Osteoblast (primary cell): ENCODE measurements at places on chromosomes 1 and 21. TPM values are rescaled to one million over a fixed set of nuclear protein-coding genes. Genes with fewer than 3 reads are reported as not detected.

SPEN gene
- total RNA-seq, result 21.0 and 24.8 TPM in 2 replicates

DNA sequence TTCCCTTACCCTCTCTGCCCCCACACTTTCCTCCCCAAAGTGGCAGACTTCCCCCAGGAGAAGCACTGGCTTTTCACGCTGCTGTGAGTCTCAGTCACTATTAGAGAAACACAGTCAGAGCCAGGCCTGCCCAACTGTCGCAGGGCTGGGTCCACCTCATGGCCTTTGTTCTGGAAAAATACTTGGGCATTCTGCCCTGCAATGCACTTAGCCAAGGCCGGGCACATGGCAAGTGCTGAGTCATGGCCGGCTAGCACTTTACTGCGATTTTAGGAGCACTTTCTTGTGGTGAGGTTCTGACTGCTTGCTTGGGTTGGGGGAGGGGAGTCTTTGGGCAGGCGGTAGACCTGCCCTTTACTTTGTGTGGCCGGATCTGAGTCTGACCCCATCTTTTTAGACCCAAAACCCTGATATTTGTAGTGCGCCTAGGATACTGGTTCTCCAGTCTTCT, 7.7 kb downstream of the EPHX1 start:
- no peaks in the 10 kb centered on the region for H3K27me3 ChIP-seq
- H3K4me3 ChIP-seq, result peak overlapping the region; percentile 10
- H3K4me1 ChIP-seq, result peaks cover 38% of the 10 kb centered on the region
- H3K27ac ChIP-seq, result peak overlapping the region; percentile 84
- no peaks in the 10 kb centered on the region for H3K36me3 ChIP-seq
- peak; percentile 94 for DNase-seq

AMY1C gene
- total RNA-seq, result not detected in 2 replicates

AGMAT gene
- total RNA-seq, result 2.2 and 2.7 TPM in 2 replicates

GRCh38 chr1:26405281-26405915, 5.2 kb upstream of the LIN28A start:
- DNase-seq, result peak; percentile 82
- no peak overlapping the region for H3K4me3 ChIP-seq
- peaks cover 16% of the 10 kb centered on the region for H3K27me3 ChIP-seq
- H3K36me3 ChIP-seq, result no peaks in the 10 kb centered on the region
- peaks cover 4% of the 10 kb centered on the region for H3K4me1 ChIP-seq
- peak overlapping the region; percentile 47 for H3K27ac ChIP-seq

- H3K27me3 ChIP-seq, result peaks cover 66% of the 10 kb centered on the region
- H3K4me3 ChIP-seq, result no peak overlapping the region
- peaks cover 10% of the 10 kb centered on the region for H3K4me1 ChIP-seq
- no peak overlapping the region for H3K27ac ChIP-seq
Measured at GRCh38 chr1:151508833-151509232, 2.4 kb upstream of the CGN start.

DNA sequence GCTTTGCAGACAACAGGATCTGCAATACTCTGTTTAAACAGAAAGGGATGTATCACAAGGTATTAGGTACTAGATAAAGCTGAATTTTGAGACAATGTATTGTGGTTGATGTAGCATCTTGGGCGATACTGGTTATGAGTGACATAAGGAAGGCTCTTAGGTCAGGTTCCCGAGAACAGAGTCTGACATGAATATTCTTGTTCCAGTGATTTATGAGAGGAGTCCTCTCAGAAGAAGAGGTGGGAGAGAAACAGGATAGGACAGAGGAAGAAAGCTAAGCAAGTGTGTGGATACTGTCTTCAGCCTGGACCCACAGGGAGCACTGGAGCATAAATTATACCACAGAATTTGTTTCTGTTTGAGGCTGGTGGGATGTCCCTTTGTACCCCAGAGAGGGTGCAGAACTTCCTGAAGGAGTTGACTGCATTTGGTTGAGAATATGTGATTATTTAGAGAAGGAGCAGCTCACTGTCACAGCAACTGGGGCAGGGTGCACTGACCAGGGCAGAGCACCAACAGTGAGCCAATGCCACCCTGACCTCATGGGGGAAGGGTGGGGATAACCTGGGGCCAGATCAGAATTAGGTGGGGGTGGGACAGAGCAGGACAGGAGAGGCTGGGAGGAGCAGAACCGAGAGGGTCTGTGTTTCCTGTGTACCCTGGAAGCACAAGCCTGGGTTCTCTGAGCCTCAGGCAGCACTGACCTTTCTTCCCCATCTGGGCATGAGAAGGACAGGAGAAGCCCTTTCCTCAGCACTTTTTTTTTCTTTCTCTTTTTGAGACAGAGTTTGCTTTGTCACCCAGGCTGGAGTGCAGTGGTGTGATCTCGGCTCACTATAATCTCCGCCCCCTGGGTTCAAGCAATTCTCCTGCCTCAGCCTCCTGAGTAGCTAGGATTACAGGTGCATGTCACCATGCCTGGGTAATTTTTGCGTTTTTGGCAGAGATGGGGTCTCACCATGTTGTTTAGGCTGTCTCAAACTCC, 36.3 kb upstream of the SLC6A9 start:
- H3K4me3 ChIP-seq, result no peak overlapping the region
- H3K27me3 ChIP-seq, result no peaks in the 10 kb centered on the region
- peaks cover 8% of the 10 kb centered on the region for H3K4me1 ChIP-seq
- no peaks in the 10 kb centered on the region for H3K36me3 ChIP-seq
- no peak overlapping the region for H3K27ac ChIP-seq
- DNase-seq, result no peak

DNA sequence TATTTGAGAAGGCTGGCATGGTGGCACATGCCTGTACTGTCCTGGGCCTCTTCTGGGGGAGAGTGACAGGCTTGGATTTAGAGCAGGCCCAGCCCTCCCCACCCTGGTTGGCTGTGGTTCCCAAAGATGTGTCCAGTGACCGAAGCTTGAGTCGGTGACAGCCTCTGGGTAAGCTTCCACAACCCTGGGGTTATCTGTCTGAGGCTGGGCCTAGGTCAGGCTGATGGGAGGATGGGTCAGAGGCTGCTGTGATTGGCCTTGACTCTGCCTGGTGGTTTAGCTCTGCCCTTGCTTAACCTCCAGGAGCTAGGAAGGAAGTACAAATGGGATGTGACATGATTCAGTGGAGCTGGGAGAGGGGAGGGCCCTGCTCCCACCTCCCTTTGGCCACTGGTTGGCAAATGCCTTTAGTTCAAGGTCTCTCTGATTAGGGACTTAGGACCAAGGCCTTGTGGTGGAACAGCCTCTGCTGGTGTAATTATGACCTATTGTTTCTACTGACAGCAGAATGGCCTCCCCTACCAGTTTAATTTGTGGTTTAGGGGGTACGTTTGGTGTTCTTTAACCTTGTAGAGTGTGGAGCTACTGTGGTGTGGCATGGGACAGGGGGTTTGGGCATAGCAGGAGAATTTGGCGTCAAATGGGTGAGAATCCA, 16.6 kb downstream of the NUDC start:
- no peak for DNase-seq
- peaks cover 30% of the 10 kb centered on the region for H3K36me3 ChIP-seq
- H3K4me1 ChIP-seq, result no peaks in the 10 kb centered on the region
- no peak overlapping the region for H3K4me3 ChIP-seq

DNA sequence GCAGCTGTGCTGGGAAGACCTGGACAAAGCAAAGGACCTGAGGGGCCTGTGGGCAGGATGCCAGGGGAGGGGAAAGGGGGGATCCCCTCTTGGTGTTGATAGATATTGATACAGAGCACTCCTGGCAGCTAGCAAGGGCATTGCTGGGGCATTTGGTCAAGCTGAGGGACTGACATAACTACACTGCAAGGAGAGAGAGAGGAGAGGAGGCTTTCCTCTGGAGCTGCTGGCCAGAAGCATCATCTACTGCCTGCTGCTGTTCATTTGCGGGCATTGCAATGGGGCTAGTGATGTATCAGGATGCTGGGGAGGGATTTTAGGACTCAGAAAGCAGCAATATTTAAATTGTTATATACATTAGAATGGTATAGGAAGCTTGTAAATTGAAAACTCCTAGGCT, 142.0 kb downstream of the ZNF648 start:
- no peak for DNase-seq
- no peaks in the 10 kb centered on the region for H3K27me3 ChIP-seq
- H3K27ac ChIP-seq, result no peak overlapping the region
- no peaks in the 10 kb centered on the region for H3K36me3 ChIP-seq
- H3K4me1 ChIP-seq, result no peaks in the 10 kb centered on the region
- H3K4me3 ChIP-seq, result no peak overlapping the region

DNA sequence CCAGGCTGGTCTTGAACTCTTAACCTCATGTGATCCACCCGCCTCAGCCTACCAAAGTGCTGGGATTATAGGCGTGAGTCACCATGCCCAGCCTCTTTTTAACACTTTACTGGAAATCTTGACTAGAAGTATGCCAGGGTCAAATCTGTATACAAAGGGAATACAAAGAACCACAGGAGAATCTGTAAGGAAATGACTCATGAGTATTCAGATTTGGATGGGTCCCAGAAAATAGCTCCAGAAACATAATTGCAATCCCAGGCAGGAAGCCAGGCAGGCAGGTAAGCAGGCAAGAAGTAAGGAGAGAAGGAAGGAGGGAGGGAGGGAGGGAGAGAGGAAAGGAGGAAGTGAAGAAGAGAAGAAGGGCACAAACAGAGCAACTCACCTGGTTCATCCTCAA, 22.8 kb upstream of the TIAM1 start:
- peaks cover 4% of the 10 kb centered on the region for H3K4me1 ChIP-seq
- H3K27ac ChIP-seq, result no peak overlapping the region
- peak; percentile 62 for DNase-seq
- peaks cover 6% of the 10 kb centered on the region for H3K27me3 ChIP-seq
- no peaks in the 10 kb centered on the region for H3K36me3 ChIP-seq

DNA sequence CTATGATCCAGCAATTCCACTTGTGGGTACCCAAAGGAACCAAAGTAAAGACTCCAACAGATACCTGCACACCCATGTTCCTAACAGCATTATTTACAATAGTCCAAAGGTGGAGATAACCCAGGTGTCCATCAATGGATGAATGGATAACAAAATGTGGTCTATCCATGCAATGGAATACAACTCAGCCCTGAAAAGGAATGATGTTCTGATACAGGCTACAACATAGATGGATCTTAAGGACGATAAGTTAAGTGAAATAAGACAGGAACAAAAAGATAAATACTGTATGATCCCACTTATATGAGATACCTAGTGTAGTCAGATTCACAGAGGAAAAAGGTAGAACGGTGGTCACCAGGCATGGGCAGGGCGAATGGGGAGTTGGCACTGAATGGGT, 69.7 kb downstream of the GNG4 start:
- no peak for DNase-seq
- peaks cover 22% of the 10 kb centered on the region for H3K27me3 ChIP-seq
- no peaks in the 10 kb centered on the region for H3K4me1 ChIP-seq
- H3K36me3 ChIP-seq, result no peaks in the 10 kb centered on the region
- no peak overlapping the region for H3K4me3 ChIP-seq

ZNF697 gene
- total RNA-seq, result 6.5 and 8.8 TPM in 2 replicates

VPS72 gene
- total RNA-seq, result 34.7 and 35.1 TPM in 2 replicates

GRCh38 chr1:49728377-49728776, 295.4 kb downstream of the AGBL4 start:
- H3K27me3 ChIP-seq, result no peaks in the 10 kb centered on the region
- no peak overlapping the region for H3K27ac ChIP-seq
- H3K4me1 ChIP-seq, result no peaks in the 10 kb centered on the region
- H3K36me3 ChIP-seq, result no peaks in the 10 kb centered on the region
- DNase-seq, result no peak
- H3K4me3 ChIP-seq, result no peak overlapping the region

DNA sequence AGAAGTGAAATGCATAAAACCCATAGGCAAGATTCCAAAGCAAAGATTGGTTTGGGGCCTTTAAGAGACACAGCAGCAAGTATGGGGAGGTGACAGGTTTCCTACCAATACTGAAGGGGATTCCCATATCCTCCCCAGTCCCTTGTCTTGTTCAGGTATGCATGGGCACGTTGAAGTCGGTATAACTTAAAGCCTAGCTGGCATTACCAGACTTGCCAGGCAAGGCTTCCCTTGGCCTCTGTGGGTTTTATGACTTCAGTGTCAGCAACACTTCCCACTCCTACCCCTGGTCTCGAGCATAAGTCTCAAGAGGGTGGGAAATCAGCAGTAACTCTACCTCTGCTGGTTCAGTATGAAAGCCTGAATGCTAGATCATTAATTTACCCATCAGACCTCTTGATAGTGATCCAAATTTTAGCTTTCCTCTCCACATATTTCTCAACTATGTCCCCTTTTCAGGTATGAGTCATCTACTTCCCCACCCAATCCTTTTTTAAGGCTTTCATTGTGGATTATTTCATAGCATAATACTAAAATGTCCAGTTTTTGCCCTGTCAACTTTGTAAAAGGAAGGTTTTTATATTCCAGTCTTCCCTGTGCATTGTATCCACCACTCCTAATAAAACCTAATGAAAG, 6.8 kb downstream of the CYP4X1 start:
- H3K36me3 ChIP-seq, result no peaks in the 10 kb centered on the region
- no peak overlapping the region for H3K27ac ChIP-seq
- H3K4me3 ChIP-seq, result no peak overlapping the region
- H3K4me1 ChIP-seq, result no peaks in the 10 kb centered on the region
- peak; percentile 39 for DNase-seq
- H3K27me3 ChIP-seq, result no peaks in the 10 kb centered on the region

RCAN3 gene
- total RNA-seq, result 1.8 and 3.5 TPM in 2 replicates

SPATA21 gene
- total RNA-seq, result not detected in 2 replicates

HTR6 gene
- total RNA-seq, result under 0.01 TPM in 1 of 2 replicates, not detected in the other

GRCh38 chr1:192256674-192257334, 60.0 kb upstream of the RGS21 start:
- no peak overlapping the region for H3K27ac ChIP-seq
- no peak overlapping the region for H3K4me3 ChIP-seq
- no peaks in the 10 kb centered on the region for H3K4me1 ChIP-seq
- no peak for DNase-seq

ARHGAP30 gene
- under 0.01 TPM in 1 of 2 replicates, not detected in the other for total RNA-seq

DNA sequence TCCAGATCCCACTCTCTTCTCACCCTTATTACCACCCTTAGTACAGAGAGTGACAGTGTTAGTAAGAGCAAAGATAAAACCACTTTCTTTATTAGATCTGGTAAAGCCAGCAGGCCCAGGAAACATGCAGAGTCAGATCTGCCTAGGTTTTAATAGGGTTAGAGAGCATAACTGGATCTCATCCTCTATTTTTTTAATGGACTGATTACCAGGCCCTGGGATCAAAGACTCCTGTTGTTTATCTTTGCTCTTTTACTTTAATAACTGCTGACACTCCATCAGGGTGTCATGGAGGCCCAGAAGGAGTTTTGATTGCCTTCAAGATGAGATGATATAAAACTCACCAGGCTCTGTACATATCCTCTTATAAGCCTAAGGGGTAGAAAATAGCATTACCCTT, 45.3 kb upstream of the RGS5 start:
- no peak overlapping the region for H3K4me3 ChIP-seq
- no peak overlapping the region for H3K27ac ChIP-seq
- no peak for DNase-seq
- no peaks in the 10 kb centered on the region for H3K36me3 ChIP-seq
- H3K4me1 ChIP-seq, result no peaks in the 10 kb centered on the region
- no peaks in the 10 kb centered on the region for H3K27me3 ChIP-seq
